ENCODE measurements at places on chromosomes 5 and 9. TPM values are rescaled to one million over a fixed set of nuclear protein-coding genes. Genes with fewer than 3 reads are reported as not detected.

DNA sequence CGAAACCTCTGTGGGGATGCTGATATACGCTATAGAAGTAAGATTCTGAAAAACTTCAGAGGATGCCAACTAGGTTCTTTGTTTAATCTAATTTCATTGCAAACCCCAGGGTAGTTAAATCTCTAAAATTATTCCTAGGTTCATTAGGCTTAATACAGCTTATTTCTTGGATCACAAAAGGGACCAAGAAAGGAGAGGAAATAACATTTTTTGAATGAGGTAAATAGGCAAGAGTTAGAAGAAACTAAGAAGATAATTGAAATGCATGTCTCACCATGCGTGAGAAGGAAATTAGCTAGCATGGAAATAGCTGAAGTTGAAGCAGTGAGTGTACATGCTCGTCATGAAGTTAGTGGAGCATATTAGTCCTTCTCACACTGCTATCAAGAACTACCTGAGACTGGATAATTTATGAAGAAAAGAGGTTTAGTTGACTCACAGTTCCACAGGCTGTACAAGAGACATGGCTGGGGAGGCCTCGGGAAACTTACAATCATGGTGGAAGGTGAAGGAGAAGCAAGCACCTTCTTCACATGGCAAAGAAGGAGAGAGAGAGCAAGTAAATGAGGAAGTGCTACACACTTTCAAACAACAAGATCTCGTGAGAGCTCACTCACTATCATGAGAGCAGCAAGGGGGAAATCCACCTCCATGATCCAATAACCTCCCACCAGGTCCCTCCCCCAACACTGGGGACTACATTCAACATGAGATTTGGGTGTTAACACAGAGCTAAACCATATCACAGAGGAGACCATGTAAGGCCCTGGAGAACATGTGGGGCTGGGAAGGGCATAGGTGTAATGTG lies 125.1 kb upstream of the OSMR start:
- no peak for DNase-seq

Gene CAMK2A
- 0.15 TPM for total RNA-seq

DNA sequence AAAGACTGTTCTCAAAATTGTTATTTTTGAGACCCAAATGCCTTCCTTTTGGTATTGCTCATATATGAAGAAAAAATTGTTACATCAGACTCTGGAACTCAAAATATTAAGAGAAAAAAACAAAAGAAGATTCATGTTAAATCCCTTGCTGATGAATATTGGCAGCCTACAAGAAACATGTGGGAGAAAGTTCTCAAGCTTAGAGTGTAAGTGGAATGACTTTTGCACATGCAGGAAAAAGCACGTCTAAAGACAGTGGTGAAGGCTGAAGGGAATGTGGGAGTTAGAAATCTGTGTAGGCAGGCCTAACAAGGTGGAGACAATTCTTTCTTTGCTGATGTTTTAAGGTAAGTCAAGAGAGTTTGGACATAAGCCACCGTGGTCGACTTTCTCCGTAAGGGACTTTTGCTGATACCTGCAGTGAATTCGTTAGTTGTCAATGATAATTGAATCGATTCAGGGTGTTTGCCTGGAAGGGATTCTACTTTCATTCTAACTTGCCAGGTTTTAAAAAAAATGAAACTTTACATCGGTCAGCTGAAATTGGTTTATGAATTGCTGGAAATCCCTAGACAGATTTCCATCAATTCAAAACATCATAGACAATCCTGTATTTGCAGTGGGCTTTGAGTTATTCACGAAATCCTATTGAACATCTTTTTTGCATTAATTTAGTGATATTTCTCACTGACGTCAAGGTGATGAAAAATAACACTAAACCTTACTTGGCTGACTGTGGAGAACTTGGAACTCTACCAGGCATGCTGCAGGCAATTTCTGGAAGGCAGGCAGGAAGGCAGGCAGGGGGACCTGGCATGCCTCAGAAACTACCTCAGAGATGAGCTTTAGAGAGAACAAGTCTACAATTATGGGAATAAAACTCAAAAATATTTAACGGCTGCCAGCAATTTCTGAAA lies 359.1 kb upstream of the ADAMTSL1 start:
- no peak for DNase-seq

Gene ALDH1B1
- 51.5 TPM for total RNA-seq

DNA sequence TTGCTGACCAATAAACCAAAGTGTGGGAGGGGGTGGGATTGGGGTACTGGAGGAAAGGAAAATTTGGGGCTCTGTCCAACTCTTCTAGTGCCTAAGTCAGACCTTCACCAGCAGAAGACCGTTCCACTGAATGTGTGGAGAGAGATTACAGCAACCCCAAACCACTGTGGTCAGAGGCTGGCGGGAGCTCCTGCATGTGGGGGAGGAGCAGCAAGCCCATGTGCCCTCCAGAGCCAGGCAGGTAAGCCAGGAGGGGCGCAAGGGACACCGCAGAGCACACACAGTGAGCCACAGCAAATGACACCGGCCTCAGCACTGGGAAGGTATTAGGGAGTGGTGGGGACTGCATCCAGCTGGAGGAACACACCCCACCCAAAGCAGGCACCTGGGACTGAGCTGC lies 62.9 kb downstream of the SMIM23 start:
- DNase-seq = no peak

DNA sequence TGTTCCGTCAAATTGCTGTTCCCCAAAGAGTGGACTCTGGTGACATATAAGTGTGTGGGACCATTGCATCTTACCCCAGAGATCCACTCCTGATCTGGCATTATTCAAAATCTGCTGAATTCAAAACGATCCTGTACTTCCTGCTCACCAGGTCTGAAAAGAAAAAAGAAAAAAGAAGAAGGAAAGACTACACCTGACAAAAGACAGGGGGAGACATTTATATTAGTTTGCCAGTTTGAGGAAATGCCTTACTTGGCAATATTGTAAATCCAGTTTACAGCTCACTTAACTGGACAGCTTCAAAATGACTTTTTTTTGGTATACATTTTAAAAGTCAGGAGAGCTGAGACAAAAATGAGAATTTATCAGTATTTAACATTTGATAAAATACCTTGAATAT lies 15.0 kb upstream of the GRHPR start:
- no peak for DNase-seq

Gene ITGA2
- 3.2 TPM for total RNA-seq

- DNase-seq = no peak
Measured at GRCh38 chr9:77392328-77392727, 215.0 kb downstream of the VPS13A start.

DNA sequence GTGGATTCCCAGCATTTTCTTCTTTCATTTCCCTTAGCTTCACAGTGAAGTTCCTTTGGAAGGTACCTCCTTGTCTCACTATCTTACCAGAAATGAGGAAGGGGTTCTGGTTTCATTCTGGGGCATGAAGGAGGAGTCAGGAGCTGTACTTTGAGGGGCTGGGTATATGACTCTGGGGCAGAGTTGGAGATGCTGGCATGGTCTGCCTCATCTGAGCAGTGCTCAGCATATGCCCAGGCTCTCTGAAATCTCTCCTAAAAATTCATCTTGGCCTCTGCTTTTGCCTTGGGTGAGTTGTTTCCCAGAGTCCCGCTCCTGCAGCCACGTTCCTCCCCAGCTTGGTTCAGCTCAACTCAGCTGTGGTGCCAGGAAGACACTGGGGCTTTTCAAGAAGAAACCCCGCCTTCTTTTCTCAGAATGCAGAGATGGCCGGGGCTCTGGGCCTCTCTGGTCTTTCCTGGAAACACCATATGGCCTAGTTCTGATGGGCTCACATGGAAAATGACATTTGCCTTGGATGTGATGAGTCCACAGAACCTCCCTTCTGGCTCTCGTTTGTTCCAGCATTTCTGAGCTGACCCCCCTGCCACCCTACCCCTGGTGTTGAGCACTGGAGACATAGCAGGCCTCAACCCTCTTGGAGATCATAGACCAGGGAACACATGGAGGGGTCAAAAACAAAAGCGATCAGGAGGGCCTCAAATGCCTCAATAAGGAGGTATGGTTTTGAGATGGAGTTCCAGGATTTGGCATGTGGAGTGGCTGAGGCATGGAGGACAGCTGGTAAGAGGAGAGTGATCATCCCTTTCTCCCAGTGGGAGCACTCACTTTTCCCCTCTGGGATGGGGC lies 12.0 kb upstream of the TGFBR1 start:
- no peak for DNase-seq

DNA sequence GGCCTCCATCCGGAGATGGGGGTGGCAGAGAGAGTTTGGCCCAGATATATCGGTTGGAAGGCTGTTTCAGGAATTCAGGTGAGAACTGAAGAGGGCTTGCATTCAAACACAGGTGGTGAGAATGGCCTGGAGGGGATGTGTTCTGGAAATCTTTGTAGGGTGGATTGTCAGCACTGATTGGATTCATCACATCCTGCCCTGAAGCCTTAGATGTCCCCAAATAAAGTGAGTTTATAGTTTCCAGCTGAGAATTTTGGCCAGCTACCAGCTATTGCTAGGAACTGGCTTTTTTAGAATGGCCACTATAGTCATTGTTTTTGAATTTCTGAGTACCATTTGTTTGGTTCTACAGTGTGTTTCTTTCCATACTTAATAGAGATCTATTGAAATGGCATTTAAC lies 46.1 kb upstream of the ANKH start:
- no peak for DNase-seq

DNA sequence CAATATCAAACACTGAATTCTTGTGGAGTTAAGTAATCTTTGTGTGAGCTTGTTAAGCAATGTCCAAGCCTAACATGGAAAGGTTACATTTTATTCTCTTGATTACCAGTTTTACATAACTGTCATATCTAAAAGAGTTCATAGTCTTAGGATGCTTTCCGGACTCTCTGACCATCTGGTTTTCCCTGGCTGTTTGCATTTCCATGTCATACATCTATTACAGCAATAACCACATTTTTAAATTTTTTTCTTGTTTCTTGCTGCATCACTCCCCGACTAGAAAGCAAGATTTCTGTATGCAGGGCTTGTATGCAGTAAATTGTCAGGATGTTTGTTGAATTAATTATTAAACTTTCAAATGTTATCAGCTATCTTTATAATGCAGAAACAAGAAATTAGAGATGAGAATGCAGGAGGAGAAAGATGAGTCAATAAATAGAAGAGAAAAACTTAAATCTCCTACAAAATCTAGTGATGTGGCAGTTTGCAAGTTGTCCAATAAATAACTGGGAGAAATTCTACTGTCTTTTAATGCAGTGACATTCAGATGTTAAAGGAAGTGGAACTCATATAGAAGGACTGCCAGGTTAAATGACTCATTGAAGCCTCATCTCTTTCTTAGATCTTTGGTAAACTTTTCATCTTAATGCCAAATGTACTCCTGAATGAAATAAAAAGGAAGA lies 179.6 kb upstream of the SGCD start:
- no peak for DNase-seq

DNA sequence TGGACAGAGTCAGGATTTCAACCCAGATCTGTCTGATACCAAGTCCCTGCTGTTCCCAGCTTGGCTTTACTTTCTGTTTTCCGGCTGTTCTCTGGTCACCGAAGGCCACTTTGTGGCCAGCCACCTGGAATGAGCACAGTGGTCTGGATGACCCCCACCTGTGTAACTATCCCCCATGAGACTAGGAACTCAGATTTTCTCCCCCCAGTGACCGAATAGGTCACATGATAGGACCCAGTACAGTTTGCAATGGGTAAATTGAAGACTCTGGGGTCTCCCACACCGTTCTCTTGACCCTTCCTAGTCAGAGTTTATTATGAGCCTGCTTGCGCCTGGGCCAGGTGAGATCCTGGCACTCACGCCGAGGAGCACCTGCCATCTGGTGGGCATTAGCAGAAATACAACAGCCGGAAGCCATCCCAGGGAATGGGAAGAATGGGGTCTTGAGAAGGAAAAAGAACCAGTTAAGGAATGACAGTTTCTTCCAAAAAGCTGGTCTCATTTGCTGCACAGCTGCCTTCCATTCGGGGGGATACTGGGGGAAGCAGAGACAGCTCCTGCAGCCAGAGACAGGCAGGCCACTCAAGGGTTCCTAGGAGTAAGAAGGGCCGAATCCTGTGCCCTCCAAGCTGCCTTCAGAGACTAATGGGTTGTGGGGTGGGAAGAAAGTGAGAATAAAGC lies 7.1 kb downstream of the PHYHD1 start:
- DNase-seq = peak; percentile 82

DNA sequence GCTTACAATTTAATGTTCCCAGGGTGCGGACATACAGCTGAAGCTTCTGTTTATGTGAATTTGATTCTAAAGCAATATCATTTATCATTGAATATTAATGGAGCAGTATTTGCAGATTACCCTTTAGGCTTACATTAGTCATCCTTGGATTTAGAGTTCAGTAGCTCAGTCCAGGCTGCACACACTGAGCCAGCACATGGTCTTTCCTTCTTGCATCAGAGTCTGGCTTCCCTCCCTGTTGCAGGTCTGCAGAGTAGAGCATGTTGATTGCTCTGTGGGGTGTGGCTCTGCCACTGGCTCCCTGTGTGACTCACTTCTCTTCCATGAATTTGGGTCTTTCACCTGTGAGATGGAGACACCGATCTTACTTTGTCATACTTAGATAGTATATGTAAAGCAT lies 36.8 kb downstream of the NSG2 start:
- no peak for DNase-seq

GRCh38 chr9:93082841-93083411 lies 13.1 kb upstream of the CARD19 start:
- DNase-seq = no peak

- no peak for DNase-seq
Measured at GRCh38 chr9:131179561-131180219, 54.3 kb downstream of the NUP214 start.

GRCh38 chr9:127078336-127078735 lies 44.1 kb downstream of the ANGPTL2 start:
- DNase-seq = no peak

- no peak for DNase-seq
Measured at GRCh38 chr9:75041041-75041440, 12.9 kb upstream of the CARNMT1 start.

DNA sequence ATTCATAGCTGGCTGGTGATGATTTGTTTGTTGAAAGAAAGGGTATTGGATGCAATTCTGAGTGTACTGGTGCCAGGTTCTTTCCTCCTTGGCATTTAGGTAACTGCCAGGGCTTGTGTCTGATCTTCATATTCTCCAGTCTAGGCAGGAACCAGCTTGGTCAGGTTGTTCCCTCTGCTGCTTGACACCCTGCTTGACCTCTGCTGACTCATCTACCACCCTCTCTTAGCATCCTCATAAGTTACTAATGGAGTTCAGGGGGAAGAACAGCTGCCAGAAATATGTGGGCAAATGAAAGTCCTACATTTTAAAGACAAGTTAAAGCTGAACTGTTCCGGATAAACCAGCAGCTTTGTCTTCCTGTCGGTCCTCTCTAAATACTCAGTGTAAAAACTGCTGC lies 116.1 kb upstream of the TNC start:
- DNase-seq = no peak

Gene MSMP
- 0.97 TPM for total RNA-seq

DNA sequence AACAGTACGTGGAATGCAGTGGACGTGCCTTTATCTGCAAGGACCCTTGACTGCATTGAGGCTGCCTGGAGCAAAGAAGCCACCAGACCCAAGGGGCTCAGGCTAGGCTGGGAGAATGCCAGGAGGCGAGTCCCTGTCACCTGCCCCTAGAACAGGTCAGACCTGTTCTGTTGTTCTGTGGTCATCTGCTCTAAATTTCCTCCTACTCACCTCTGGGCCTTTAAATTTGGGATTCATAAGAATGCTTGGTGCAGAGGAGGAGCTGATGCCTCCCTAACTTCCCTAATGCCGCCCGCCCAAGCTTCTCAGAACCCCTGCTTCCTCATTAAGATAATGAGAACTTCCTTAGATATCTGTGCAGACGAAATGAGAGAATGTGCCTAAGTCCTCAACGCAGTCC lies 32.0 kb downstream of the DAPK1 start:
- DNase-seq = peak; percentile 43

GRCh38 chr5:160339406-160340130 lies 27.2 kb upstream of the CCNJL start:
- no peak for DNase-seq

Gene AUH
- total RNA-seq = 20.2 TPM

- DNase-seq = no peak
Measured at GRCh38 chr9:99628849-99629620, 192.7 kb upstream of the NR4A3 start.

Gene PCDHGC4
- total RNA-seq = 4.0 TPM

Data from H9 (cell line).